ENCODE measurements at places on chromosomes 2 and 18.

DNA sequence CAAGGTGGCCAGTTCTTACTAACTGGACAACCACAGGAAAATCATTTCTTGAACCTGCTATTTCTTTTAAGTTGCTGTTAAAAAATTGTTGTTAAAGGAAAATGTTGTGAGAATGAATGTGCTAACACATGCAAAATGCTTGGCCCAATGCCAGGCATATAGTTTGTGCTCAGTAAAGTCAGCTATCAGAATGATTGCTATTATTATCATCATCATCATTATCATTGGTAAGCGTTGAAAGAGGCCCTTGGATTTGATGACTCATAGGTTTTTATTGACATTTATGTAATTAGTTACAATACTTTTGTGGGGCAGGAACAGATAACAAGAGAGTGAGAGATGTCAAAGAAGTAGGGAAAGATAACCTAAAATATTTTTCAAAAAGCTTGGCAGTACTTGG is 394.2 kb upstream of the ZEB2 start:
- H3K27me3 ChIP-seq = no peaks in the 10 kb centered on the region
- no peak overlapping the region for H3K4me3 ChIP-seq
- no peak for DNase-seq
- no peak overlapping the region for H3K27ac ChIP-seq
- H3K36me3 ChIP-seq = no peaks in the 10 kb centered on the region

GRCh38 chr2:23592061-23592685 is 207.2 kb downstream of the KLHL29 start:
- no peak overlapping the region for H3K4me3 ChIP-seq
- no peaks in the 10 kb centered on the region for H3K4me1 ChIP-seq
- no peaks in the 10 kb centered on the region for H3K27me3 ChIP-seq
- H3K27ac ChIP-seq = peak overlapping the region; percentile 40

DNA sequence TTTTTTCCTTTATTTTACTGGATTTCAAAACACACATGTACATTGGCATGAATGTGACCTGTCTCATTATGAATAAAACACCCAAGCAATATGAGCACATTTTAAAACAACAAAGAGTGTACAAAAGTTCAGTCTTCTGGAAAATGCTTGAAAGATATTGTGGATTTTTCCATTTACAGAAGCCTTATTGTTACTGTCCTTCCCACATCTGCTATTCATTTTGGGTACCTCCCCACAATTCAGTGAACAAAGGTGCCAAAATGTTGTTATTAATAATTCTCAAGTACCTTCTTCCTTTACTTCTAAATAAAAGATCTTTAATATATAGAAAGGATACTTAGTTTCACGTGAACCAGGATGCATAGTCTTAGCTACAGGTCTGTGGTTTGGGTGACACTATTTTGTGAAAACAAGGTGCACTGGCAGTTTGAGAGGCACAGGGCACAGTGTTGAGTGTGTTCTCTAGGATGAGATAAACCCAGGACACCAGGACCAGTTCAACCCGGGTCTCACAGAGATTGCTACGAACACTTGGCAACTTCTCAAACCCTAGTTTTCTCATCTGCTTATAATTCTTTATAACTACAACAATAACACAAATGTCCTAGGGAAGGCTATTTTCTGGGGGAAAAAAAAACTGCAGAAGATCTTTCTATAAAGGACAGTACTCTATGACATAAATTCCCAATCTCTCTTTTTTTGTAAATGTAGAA is 84.5 kb upstream of the GALNT5 start:
- H3K27me3 ChIP-seq = no peaks in the 10 kb centered on the region
- H3K4me3 ChIP-seq = no peak overlapping the region
- no peak overlapping the region for H3K27ac ChIP-seq

DNA sequence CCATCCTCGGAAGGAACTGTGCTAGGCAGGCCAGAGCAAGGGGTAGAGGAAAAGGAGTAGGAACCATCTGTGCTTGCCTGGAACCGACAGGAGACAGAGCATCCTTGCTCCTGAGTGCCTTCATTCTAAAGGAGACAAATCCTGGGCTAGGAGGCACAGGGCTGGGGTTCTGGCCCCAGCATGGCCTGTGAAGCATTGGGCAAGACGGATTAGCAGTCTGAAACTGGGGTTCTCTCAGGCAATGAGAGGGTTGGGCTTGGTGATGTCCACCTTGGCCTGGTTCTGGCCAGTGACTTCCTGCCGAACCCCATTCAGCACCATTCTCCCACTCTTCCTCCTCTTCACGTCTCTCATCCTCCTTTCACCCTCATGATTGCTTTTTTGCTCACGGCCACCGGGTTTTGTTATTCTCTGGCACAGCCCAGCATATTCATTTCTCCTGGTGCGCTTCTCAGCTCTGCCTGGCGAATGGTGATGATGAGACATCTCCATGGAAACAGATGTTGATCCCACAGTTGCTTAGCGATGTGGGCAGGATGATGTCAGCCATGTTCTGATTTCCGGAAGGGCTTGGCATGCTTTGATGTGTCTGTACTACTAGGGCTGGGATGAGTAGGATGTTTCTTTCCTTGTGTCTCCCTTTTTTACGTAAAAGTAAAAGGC is 127.7 kb downstream of the CAPN13 start:
- H3K4me3 ChIP-seq = no peak overlapping the region
- H3K36me3 ChIP-seq = no peaks in the 10 kb centered on the region
- H3K27ac ChIP-seq = no peak overlapping the region
- H3K4me1 ChIP-seq = no peaks in the 10 kb centered on the region

DNA sequence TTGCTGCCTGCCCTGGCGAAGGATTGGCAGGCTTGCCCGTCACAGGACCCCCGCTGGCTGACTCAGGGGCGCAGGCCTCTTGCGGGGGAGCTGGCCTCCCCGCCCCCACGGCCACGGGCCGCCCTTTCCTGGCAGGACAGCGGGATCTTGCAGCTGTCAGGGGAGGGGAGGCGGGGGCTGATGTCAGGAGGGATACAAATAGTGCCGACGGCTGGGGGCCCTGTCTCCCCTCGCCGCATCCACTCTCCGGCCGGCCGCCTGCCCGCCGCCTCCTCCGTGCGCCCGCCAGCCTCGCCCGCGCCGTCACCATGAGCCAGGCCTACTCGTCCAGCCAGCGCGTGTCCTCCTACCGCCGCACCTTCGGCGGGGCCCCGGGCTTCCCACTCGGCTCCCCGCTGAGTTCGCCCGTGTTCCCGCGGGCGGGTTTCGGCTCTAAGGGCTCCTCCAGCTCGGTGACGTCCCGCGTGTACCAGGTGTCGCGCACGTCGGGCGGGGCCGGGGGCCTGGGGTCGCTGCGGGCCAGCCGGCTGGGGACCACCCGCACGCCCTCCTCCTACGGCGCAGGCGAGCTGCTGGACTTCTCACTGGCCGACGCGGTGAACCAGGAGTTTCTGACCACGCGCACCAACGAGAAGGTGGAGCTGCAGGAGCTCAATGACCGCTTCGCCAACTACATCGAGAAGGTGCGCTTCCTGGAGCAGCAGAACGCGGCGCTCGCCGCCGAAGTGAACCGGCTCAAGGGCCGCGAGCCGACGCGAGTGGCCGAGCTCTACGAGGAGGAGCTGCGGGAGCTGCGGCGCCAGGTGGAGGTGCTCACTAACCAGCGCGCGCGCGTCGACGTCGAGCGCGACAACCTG is at the start of gene DES:
TSS of gene DES (plus strand) at position 223 of the 857 bp plus-strand sequence. CDS start at position 309, 86 bp downstream.
- H3K27me3 ChIP-seq = no peaks in the 10 kb centered on the region
- no peaks in the 10 kb centered on the region for H3K4me1 ChIP-seq
- no peak for DNase-seq
- no peak within 1 kb of the TSS for H3K4me3 ChIP-seq

- H3K36me3 ChIP-seq = no peaks in the 10 kb centered on the region
- H3K27me3 ChIP-seq = no peaks in the 10 kb centered on the region
- H3K27ac ChIP-seq = no peak overlapping the region
- peak; percentile 77 for DNase-seq
Measured at GRCh38 chr18:3771121-3771971, 321.4 kb downstream of the TGIF1 start.

DNA sequence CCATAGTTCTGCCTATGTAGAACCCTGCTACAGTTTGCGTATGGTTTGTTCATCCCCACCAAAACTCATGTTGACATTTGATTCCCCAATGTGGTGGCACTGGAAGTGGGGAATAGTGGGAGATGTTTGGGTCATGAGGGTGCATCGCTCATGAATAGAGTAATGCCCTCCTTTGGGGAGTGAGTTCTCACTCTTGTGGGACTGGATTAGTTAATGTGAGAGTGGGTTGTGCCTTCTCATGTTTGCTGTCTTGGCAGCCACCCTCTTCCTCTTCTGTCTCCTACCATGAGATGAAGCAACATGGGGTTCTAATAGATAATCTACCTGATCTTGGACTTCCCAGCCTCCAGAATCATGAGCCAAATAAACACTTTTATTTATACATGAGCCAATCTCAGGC is 237.2 kb upstream of the APCDD1 start:
- no peak for DNase-seq
- no peak overlapping the region for H3K27ac ChIP-seq
- H3K27me3 ChIP-seq = no peaks in the 10 kb centered on the region
- no peaks in the 10 kb centered on the region for H3K4me1 ChIP-seq
- no peak overlapping the region for H3K4me3 ChIP-seq

DNA sequence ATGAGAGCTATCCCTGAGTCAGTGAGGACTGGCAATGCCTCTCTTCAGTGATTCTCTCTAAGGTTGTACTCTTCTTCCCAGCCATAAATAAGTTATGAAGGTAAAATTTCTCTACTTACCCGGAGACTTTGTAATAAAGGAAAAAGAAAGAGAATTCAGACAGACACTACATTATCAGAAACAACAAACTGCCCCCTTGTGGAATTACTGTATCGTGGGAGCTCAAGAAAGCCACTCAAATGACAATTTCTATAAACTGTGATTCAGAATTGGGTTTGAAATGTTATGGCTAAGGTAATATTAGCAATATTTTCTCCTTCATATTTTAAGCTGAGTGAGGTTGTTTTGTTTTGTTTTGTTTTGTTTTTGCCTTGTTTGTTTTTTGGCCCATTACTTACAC is 155.8 kb upstream of the TANK start:
- H3K27ac ChIP-seq = no peak overlapping the region
- H3K27me3 ChIP-seq = no peaks in the 10 kb centered on the region
- DNase-seq = no peak
- H3K36me3 ChIP-seq = no peaks in the 10 kb centered on the region
- H3K4me3 ChIP-seq = no peak overlapping the region

DNA sequence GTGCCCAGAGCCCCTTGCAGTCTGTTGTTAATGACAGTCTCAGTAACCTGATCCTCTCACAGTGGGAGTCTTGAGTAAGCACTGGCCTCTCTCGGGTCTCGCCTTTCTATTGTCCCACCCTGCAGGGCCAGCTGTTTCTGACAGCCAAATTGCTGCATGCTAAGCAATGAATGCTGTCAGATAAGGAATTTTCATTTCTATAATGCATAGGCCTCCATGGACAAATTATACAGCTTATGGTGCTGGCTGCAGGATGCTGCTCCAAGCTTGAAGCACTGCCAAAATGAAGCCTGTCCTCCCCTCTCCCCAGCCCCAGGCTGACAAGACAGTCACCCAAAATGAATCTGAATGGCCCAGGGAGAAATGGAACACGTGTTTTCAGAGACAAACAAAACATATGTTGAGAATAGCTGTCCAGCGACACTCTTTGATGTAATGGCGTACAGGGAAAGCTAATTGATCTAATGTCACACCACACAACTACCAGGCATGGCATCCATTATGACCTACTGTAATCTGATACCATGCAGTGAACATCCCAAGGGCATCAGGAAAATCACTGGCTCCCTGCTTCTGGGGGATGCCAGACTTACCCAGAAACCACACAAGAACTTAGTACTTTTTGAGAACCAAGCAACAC is 36.8 kb downstream of the ACVR1 start:
- H3K4me3 ChIP-seq = no peak overlapping the region
- no peaks in the 10 kb centered on the region for H3K27me3 ChIP-seq
- H3K4me1 ChIP-seq = no peaks in the 10 kb centered on the region

DNA sequence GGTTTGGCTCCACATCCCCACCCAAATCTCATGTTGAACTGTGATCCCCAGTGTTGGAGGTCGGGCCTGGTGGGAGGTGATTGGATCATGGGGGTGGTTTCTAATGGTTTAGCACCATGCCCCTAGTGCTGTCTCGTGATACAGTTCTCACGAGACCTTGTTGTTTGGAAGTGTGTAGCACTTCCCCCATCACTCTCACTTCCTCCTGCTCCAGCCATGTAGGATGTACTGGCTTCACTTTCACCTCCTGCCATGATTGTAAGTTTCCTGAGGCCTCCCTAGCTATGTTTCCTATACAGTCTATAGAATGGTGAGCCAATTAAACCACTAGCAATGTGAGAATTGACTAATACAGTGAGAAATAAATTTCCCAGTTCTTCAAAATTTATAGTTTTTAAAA is 325.9 kb downstream of the FSIP2 start:
- H3K4me3 ChIP-seq = no peak overlapping the region
- H3K36me3 ChIP-seq = no peaks in the 10 kb centered on the region
- H3K27me3 ChIP-seq = no peaks in the 10 kb centered on the region
- no peak for DNase-seq
- H3K4me1 ChIP-seq = no peaks in the 10 kb centered on the region

GRCh38 chr2:57753636-57754035 is 293.0 kb upstream of the VRK2 start:
- no peaks in the 10 kb centered on the region for H3K36me3 ChIP-seq
- no peak overlapping the region for H3K4me3 ChIP-seq
- DNase-seq = no peak

- H3K27me3 ChIP-seq = no peaks in the 10 kb centered on the region
- no peak for DNase-seq
- no peaks in the 10 kb centered on the region for H3K4me1 ChIP-seq
- H3K27ac ChIP-seq = no peak overlapping the region
- no peak overlapping the region for H3K4me3 ChIP-seq
- H3K36me3 ChIP-seq = no peaks in the 10 kb centered on the region
Measured at GRCh38 chr18:73551211-73551610, 596.4 kb downstream of the FBXO15 start.

GRCh38 chr2:191247381-191248057 is 2.3 kb downstream of the MYO1B start:
- peaks cover 51% of the 10 kb centered on the region for H3K4me1 ChIP-seq
- H3K36me3 ChIP-seq = no peaks in the 10 kb centered on the region
- H3K4me3 ChIP-seq = no peak overlapping the region
- no peaks in the 10 kb centered on the region for H3K27me3 ChIP-seq
- peak overlapping the region; percentile 86 for H3K27ac ChIP-seq

- H3K36me3 ChIP-seq = no peaks in the 10 kb centered on the region
- H3K27me3 ChIP-seq = no peaks in the 10 kb centered on the region
Measured at GRCh38 chr18:10169814-10170213, 256.0 kb downstream of the VAPA start.

DNA sequence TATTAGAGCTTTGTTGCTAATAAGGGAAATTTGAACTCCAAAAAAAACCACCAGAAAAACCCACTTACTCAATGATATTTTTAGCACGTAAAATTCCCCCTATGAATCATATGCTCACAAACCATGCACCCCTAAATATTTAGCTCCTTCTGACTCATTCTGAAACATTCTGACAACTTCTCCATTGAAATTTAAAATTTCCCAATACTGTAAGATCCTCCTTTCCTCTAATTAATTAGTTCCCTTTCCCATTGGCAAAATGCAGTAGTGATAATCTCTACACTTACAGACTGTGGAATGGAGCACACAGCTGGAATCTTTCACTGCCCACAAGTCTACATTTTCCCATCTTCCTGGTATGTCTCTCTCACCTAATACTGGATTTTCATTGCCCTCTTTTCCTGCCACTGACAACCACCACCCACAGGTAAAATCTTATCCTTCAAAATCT is 215.8 kb upstream of the ACVR2A start:
- H3K4me1 ChIP-seq = no peaks in the 10 kb centered on the region
- no peaks in the 10 kb centered on the region for H3K36me3 ChIP-seq
- H3K27me3 ChIP-seq = no peaks in the 10 kb centered on the region
- H3K4me3 ChIP-seq = no peak overlapping the region
- H3K27ac ChIP-seq = no peak overlapping the region

GRCh38 chr2:9767656-9768281 is 75.5 kb upstream of the TAF1B start:
- 0 out of 2 replicates have a peak, but pooled peaks cover 6% of the 10 kb centered on the region for H3K4me1 ChIP-seq
- no peak overlapping the region for H3K4me3 ChIP-seq
- H3K27ac ChIP-seq = no peak overlapping the region
- DNase-seq = no peak
- no peaks in the 10 kb centered on the region for H3K27me3 ChIP-seq
